Kidney epithelial cell (primary cell): ENCODE measurements at places on chromosomes 11 and 22. TPM values are rescaled to one million over a fixed set of nuclear protein-coding genes. Genes with fewer than 3 reads are reported as not detected.

RAC2 gene
- 24.0 and 26.6 TPM in 2 replicates for total RNA-seq

CAPN5 gene
- total RNA-seq = 7.8 and 9.7 TPM in 2 replicates

MLC1 gene
- not detected in 2 replicates for total RNA-seq

- no peak for DNase-seq
Measured at GRCh38 chr22:46512683-46513082, 24.7 kb downstream of the CELSR1 start.

GRCh38 chr11:106031202-106031810 is 9.3 kb upstream of the MSANTD4 start:
- DNase-seq = no peak

DNA sequence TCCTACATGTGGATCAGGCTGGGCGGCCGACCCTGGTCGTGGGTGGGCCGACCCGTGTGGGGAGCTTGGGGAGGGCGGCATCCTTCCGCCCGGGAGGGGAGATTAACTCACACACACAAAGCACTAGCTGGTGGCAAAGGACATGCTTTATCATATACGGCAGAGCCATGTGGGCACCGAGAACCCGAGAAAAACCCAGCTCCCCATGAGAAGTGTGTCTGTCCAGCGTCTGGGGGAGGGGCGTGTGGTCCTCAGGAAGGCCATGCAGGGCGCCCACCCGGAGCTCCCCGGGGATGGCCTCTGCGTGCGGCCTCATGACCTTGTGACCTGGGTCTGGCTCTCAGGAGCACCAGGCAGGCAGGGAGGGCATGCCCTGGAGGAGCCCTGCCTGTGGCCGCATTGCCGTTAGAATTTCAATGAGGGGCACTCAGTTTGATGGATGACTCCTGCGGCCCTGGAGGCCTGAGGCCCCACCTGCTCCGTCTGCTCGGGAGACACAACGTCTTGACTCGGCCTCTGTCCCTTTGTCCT is 39.4 kb upstream of the TOLLIP start:
- no peak for DNase-seq

GRCh38 chr22:25935266-25936058 is 193.5 kb downstream of the MYO18B start:
- no peak for DNase-seq

- no peak for DNase-seq
Measured at GRCh38 chr11:117934526-117935307, 5.5 kb upstream of the TMPRSS13 start.
